ENCODE measurements at places on chromosomes 4 and X. TPM values are rescaled to one million over a fixed set of nuclear protein-coding genes. Genes with fewer than 3 reads are reported as not detected.

Gene PAGE5
- not detected for total RNA-seq

Gene RUFY3
- 20.0 TPM for total RNA-seq

Gene PLAC1
- not detected for total RNA-seq

Gene CLDN34
- not detected for total RNA-seq

Gene EGFL6
- not detected for total RNA-seq

Gene CTAG1B
- total RNA-seq = not detected

Gene FREM3
- 0.03 TPM for total RNA-seq

Gene NLGN4X
- not detected for total RNA-seq

Gene GJB1
- not detected for total RNA-seq

Gene CNGA1
- total RNA-seq = not detected

Gene L1CAM
- 9.2 TPM for total RNA-seq

Gene NIPAL1
- total RNA-seq = 2.4 TPM

DNA sequence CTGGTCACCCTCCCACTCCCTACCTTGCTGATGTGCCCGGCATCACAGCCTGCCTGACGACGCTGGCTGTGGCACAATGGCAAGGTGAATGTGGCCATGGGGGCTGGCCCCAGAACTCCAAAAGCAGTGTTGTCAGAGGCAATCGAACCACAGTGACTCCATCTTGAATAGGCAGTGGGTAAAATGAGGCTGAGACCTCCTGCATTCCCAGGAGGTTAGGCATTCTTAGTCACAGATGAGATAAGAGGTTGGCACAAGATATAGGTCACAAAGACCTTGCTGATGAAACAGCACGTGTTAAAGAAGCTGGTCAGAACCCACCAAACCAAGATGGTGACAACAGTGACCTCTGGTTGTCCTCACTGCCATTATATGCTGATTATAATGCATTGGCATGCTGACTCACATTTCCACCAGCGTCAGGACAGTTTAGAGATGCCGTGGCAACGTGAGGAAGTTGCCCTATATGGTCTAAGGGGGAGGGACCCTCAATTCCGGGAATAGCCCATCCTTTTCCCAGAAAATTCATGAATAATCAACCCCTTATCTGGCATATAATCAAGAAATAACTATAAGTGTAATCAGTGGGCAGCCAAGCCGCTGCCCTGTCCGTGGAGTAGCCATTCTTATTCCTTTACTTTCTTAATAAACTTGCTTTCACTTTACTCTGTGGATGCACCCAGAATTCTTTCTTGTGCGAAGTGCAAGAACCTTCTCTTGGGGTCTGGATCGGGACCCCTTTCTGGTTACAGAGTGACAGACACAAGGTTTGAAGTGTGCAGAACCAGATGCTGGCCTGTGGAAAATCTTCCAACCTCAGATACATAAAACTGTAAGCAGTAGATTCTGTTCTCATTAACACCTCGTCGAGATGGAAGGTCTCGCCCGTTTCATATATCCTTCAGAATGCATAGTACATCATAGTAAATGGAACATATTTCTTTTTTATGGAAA lies 26.8 kb upstream of the CLDN24 start:
- H3K27me3 ChIP-seq = no peaks in the 10 kb centered on the region
- no peak overlapping the region for H3K4me3 ChIP-seq
- no peak overlapping the region for H3K27ac ChIP-seq
- H3K36me3 ChIP-seq = no peaks in the 10 kb centered on the region
- no peak for DNase-seq

- no peak overlapping the region for H3K4me3 ChIP-seq
- H3K36me3 ChIP-seq = no peaks in the 10 kb centered on the region
- peak overlapping the region; percentile 42 for H3K27ac ChIP-seq
- H3K27me3 ChIP-seq = no peaks in the 10 kb centered on the region
- peak; percentile 24 for DNase-seq
Measured at GRCh38 chr4:109588176-109588575, 28.1 kb downstream of the MCUB start.

DNA sequence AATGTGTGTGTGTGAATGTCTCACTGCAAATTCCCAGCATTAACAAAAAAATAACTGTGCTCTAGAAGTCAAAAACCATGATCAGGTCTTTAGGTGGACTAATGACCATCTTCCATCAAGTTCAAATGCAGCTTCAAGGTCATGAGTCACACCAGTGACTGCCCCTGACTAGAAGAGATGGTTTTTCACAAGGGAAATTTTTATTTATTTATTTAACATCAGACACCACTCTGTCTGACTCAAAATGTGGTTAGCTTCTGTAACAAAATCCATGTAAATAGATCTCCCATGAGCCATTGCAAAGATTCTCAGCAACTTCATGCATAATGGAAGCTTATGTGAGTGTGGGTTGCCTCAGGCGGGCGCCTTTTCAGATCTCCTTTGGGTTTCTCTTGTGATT lies 219.2 kb downstream of the KIT start:
- no peak overlapping the region for H3K27ac ChIP-seq
- H3K36me3 ChIP-seq = no peaks in the 10 kb centered on the region
- no peak for DNase-seq
- no peaks in the 10 kb centered on the region for H3K27me3 ChIP-seq

DNA sequence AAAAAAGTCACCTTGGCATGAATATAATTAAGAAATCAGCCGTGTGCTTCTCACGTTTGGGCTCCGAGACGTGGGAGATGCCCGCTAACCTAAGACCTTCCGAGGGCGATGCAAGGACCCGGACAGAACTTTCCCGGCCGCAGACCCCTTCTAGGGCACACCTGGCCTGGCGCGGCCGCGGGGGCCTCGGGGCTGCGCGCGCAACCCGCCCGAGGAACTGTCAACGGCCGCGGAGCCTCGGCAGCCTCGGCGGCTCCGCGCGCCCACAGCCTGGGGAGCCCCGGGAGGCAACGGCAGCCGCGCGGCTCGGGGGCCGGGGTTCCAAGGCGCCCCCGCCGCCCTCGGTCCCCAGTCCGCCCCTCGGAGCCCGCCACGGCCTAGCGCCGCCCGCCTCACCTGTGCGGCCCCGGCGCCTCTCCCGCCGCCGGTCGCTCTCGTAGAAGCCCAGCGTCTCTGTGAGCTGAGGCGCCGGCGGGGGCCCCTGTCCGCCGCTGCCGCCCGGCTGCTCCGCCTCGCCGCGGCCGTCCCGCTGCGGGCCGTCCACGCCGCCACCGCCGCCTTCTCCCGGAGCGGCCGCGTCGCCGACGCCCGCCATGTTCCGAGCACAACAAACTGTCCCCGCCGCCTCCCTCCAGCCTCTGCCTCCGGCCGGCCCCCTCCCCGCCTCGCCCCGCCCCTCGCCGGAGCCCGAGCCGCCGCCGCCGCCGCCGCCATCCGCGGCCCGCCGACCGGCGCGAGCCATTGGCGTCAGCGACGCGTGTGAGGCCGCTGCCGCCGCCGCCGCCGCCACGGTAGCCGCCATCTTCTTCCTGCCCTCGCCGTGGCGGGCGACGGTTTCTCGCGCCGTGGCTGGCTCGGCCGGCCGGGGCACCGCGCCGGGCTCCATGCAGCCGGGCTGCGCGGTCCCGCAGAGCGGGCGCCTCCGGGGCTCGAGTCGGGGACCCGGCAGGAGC lies at the start of gene TAPT1:
Gene TAPT1 (minus strand): TSS at position 609 of the 953 bp plus-strand sequence. CDS start 14 bp downstream, at position 595.
- H3K4me3 ChIP-seq = peak within 1 kb of the TSS; percentile 74
- H3K4me1 ChIP-seq = peaks cover 35% of the 10 kb centered on the region
- peak; percentile 63 for DNase-seq
- H3K27ac ChIP-seq = peak within 1 kb of the TSS; percentile 84
- H3K36me3 ChIP-seq = no peaks in the 10 kb centered on the region
- H3K27me3 ChIP-seq = no peaks in the 10 kb centered on the region

DNA sequence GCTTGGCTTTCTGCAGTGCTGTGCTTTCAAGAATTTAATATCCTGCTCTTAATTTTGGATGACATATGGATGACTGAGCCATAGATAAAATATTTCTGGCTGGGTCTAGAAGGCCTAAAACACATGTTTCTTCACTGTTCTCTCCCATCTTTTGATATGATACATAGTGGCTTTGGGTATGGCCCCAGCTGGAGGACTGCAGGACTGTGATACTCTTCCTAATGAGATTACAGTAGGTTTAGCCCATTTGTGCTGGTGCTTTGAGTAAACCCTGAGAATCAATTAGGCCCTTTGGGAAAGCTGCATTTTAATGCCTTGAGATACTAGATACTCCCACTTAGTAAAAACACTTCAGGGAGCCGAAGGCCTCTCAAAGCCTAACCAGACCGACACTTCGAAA lies 38.0 kb downstream of the KIT start:
- H3K36me3 ChIP-seq = no peaks in the 10 kb centered on the region
- no peaks in the 10 kb centered on the region for H3K27me3 ChIP-seq
- no peak overlapping the region for H3K4me3 ChIP-seq
- H3K27ac ChIP-seq = no peak overlapping the region

- H3K27me3 ChIP-seq = no peaks in the 10 kb centered on the region
- no peak overlapping the region for H3K27ac ChIP-seq
- no peaks in the 10 kb centered on the region for H3K4me1 ChIP-seq
- DNase-seq = no peak
Measured at GRCh38 chr4:153560908-153561307, 94.7 kb downstream of the TMEM131L start.

DNA sequence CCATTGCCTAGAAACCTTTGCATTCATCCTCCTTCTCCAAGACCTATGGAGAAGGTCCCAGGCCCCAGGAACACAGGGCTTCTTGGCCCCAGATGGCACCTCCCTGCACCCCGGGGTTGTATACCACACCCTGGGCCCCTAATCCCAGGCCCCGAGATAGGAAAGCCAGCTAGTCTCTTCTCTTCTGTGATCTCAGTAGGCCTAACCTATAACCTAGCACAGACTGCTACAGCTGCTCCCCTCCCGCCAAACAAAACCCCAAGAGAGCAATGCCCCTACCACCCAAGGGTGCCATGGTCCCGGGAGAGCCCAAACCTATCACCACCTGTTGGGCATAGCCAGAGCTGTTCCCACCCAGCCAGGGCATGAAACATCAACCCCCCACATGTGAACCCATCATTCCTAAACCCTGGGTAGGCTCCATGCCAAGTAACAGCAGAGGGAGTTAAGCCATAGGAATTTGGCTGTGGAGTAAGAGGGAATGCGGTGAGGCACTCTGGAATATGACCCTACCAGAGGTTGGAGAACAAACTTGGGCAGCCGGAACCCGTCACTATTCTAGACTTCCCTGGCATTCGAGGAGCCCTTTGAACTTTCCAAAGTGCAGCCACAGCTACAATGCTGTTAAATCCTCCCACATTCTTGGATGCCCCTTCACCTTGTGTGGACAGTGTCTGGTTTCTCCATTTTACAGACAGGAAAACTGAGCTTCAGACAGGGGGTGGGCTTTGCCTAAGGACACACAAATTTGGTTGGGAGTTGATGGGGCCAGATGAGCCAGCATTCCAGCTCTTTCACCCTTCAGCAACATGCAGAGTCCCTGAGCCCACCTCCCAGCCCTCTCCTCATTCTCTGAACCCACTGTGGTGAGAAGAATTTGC lies 10.9 kb upstream of the SASH3 start:
- peak overlapping the region; percentile 56 for H3K27ac ChIP-seq
- peak overlapping the region; percentile 36 for H3K4me3 ChIP-seq
- no peaks in the 10 kb centered on the region for H3K27me3 ChIP-seq
- H3K4me1 ChIP-seq = peaks cover 53% of the 10 kb centered on the region
- H3K36me3 ChIP-seq = no peaks in the 10 kb centered on the region
- DNase-seq = no peak

GRCh38 chr4:99483636-99484035 lies 27.2 kb upstream of the C4orf17 start:
- no peak for DNase-seq
- H3K27me3 ChIP-seq = no peaks in the 10 kb centered on the region
- no peak overlapping the region for H3K27ac ChIP-seq

- H3K4me1 ChIP-seq = no peaks in the 10 kb centered on the region
- no peak overlapping the region for H3K4me3 ChIP-seq
- H3K27me3 ChIP-seq = no peaks in the 10 kb centered on the region
- no peak overlapping the region for H3K27ac ChIP-seq
- DNase-seq = no peak
- H3K36me3 ChIP-seq = no peaks in the 10 kb centered on the region
Measured at GRCh38 chrX:38249965-38250364, 29.3 kb upstream of the SRPX start.

- H3K36me3 ChIP-seq = no peaks in the 10 kb centered on the region
- H3K4me1 ChIP-seq = no peaks in the 10 kb centered on the region
- H3K4me3 ChIP-seq = no peak overlapping the region
- H3K27me3 ChIP-seq = no peaks in the 10 kb centered on the region
- no peak for DNase-seq
Measured at GRCh38 chr4:90328558-90328957, 201.4 kb downstream of the CCSER1 start.

GRCh38 chr4:165312506-165312905 lies 15.0 kb upstream of the MSMO1 start:
- no peak overlapping the region for H3K27ac ChIP-seq
- DNase-seq = no peak
- no peaks in the 10 kb centered on the region for H3K4me1 ChIP-seq
- no peaks in the 10 kb centered on the region for H3K27me3 ChIP-seq

GRCh38 chr4:38332699-38333098 lies 331.3 kb upstream of the KLF3 start:
- no peaks in the 10 kb centered on the region for H3K27me3 ChIP-seq
- H3K27ac ChIP-seq = no peak overlapping the region
- no peaks in the 10 kb centered on the region for H3K36me3 ChIP-seq
- H3K4me3 ChIP-seq = no peak overlapping the region

- H3K4me1 ChIP-seq = no peaks in the 10 kb centered on the region
- H3K27ac ChIP-seq = no peak overlapping the region
- no peak for DNase-seq
- no peaks in the 10 kb centered on the region for H3K36me3 ChIP-seq
Measured at GRCh38 chrX:51975811-51976210, 82.4 kb downstream of the MAGED1 start.

GRCh38 chrX:72568406-72569092 lies 4.1 kb downstream of the HDAC8 start:
- H3K27me3 ChIP-seq = no peaks in the 10 kb centered on the region
- no peak overlapping the region for H3K27ac ChIP-seq
- DNase-seq = no peak
- H3K4me3 ChIP-seq = no peak overlapping the region
- H3K36me3 ChIP-seq = peaks cover 2% of the 10 kb centered on the region

- H3K4me3 ChIP-seq = no peak overlapping the region
- no peaks in the 10 kb centered on the region for H3K36me3 ChIP-seq
- DNase-seq = no peak
- no peak overlapping the region for H3K27ac ChIP-seq
Measured at GRCh38 chrX:53471346-53471745, 37.2 kb upstream of the HSD17B10 start.

GRCh38 chr4:106690487-106690886 lies 321.9 kb upstream of the GIMD1 start:
- no peak overlapping the region for H3K4me3 ChIP-seq
- no peak for DNase-seq
- H3K27ac ChIP-seq = no peak overlapping the region
- H3K27me3 ChIP-seq = no peaks in the 10 kb centered on the region

- no peak overlapping the region for H3K27ac ChIP-seq
- H3K4me1 ChIP-seq = no peaks in the 10 kb centered on the region
- no peak for DNase-seq
- no peak overlapping the region for H3K4me3 ChIP-seq
- H3K27me3 ChIP-seq = no peaks in the 10 kb centered on the region
Measured at GRCh38 chr4:29131304-29131703, 1588.9 kb upstream of the PCDH7 start.

GRCh38 chr4:17511051-17511450 lies 839 bp downstream of the QDPR start:
- peak overlapping the region; percentile 69 for H3K27ac ChIP-seq
- H3K27me3 ChIP-seq = no peaks in the 10 kb centered on the region
- peak overlapping the region; percentile 94 for H3K4me3 ChIP-seq
- H3K4me1 ChIP-seq = peaks cover 10% of the 10 kb centered on the region

GRCh38 chrX:135740681-135741149 lies 27.3 kb downstream of the CT45A1 start:
- H3K4me3 ChIP-seq = no peak overlapping the region
- no peaks in the 10 kb centered on the region for H3K4me1 ChIP-seq
- peak; percentile 24 for DNase-seq
- H3K27me3 ChIP-seq = no peaks in the 10 kb centered on the region
- H3K36me3 ChIP-seq = no peaks in the 10 kb centered on the region

GRCh38 chr4:73751166-73751565 lies 10.8 kb downstream of the CXCL8 start:
- H3K4me1 ChIP-seq = no peaks in the 10 kb centered on the region
- DNase-seq = no peak
- H3K36me3 ChIP-seq = no peaks in the 10 kb centered on the region
- no peak overlapping the region for H3K4me3 ChIP-seq
- no peaks in the 10 kb centered on the region for H3K27me3 ChIP-seq
